ENCODE measurements at places on chromosomes 12 and 14.

GRCh38 chr14:20782280-20782890, 1.3 kb downstream of the RNASE6 start:
- DNase-seq, result no peak

- DNase-seq, result no peak
These were observed 444.9 kb upstream of the FOXG1 start for GRCh38 chr14:28321475-28322244.

- DNase-seq, result no peak
These were observed 208.8 kb upstream of the LRFN5 start for GRCh38 chr14:41397926-41398325.

DNA sequence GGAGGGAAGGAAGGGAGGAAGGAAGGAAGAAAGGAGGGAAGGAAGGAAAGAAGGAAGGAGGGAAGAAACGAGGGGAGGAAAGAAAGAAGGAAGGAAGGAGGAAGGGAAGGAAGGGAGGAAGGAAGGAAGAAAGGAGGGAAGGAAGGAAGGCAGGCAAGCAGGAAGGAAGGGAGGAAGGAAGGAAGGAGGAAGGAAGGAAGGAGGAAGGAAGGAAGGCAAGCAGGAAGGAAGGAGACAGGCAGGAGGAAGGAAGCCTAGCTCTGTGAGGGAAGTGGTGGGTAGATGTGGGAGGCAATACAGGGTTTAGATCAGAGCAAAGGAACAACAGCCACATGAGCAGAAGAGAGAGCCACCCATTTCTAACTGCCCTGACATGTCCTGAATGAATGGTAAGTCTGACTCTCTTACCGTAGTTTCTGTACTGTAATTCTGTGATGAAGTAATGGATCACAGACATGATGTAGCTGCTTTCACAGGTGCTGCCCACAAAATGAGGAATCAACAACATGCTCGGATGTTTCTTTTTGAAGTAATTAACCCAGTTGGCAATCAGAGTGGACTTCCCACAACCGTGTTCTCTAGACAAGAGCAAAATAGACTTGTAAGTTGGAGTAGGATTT, 24.4 kb upstream of the HSP90B1 start:
- DNase-seq, result no peak

- no peak for DNase-seq
These were observed 27.6 kb downstream of the PLXNC1 start for GRCh38 chr12:94175763-94176668.

All from trophoblast cell (in vitro differentiated cells and primary cell).